ENCODE measurements at places on chromosomes 2 and 18.

DNA sequence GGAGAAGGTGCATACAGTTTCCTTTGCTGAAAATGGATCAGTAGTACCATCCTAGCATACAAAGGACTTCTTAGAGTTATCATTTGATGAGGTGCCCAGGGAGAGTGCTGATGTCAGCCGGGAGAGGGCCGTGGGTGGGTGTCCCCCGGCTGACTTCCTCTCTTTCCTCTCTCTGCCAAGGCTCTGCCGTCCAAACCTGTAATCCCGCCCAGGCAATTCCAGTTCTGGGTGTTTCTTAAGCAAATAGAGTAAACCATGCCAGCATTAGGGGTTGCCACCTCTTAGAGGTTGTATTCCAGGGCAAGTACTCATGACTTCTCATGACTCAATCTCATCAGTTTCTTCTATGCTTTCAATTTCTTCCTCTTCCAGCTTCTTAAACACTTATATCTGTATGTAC lies 117.2 kb downstream of the GATA6 start:
- DNase-seq = no peak

GRCh38 chr2:16722677-16723076 lies 57.0 kb upstream of the CYRIA start:
- no peak for DNase-seq

GRCh38 chr2:142033393-142033792 lies 97.4 kb downstream of the LRP1B start:
- DNase-seq = no peak

- DNase-seq = no peak
Observed at GRCh38 chr2:159982270-159982669, 80.1 kb downstream of the PLA2R1 start.

GRCh38 chr2:194723446-194723845 lies 933.6 kb upstream of the SLC39A10 start:
- no peak for DNase-seq

- no peak for DNase-seq
Observed at GRCh38 chr2:67858886-67859285, 203.9 kb downstream of the C1D start.

DNA sequence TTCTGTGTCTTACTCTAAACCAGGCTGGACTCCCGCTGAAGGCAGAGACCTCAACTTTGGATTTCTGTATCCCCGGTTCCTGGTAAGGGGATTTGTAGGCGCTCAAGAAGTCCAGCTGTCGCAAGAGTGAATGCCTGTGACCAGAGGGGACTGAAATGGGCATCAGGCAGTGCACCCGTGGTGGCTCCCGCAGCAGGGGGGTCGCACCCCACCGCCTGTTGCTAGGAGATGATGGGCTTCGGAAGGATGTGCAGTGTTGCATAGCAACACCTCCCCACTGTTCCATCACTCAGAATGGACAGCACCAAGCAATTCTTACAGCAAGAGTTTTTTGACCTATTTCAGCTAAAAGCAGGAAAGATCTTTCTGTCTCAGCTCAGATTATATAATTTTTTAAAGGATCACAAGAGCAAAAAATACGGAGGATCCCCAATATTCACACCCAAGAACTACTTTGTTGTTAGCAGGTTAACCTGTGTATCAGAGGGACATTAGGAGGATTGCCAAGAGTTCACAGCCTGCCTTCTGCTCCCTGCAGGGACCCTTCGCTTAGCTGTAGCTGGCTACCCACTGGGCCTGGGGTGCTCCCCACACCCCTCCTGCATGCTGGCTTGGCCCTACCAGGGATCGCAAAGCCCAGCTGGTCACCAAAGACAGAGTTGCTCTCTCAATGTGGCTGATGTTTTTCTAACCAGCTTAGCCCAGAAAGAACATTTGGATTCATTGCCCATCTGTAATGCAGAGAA lies 63.8 kb downstream of the SOWAHC start:
- no peak for DNase-seq

All from stimulated activated CD4-positive, alpha-beta T cell treated with anti-CD3 and anti-CD28 coated beads, Interleukin-2, amount 100 ng/mL, for 48 hours (primary cell).